ENCODE measurements at places on chromosomes 3 and 15.

DNA sequence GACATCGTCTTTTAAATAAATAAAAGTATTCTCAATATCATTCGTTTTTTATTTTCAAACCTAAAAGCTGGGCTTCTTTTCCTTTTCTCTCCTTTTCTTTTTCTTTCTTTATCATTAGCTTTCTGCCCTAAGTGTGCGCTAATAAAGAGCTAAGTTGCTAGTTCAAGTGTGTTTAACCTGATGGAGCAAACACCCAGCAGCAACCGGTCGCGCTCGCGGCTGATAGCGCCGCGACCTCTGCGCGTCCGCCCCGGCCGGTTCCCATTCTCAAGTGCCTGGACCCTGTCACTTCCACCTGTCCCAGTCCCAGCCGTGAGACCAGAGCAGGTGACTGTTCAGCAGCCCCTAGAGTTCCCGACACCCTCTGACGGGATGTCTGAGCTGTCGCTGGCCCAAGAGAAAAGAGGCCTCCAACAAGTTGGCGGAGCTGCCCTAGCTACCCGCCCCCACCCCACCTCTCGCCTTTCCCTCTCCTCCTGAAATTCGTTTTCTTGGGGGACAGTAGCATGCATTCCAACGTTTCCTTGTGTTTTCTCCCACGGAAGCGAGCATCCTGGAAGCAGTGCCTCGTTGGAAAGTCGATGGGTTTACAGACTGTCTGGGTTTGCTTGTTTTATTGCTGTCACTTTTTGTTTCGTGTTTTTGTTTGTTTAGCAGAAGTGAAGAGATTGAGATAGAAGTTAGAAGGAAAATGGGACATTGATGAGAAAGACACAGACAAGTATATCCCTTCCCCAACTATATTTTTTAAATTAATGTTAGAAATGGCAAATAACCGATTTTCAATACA, 3.1 kb upstream of the MECOM start:
- no peak for DNase-seq

GRCh38 chr3:122305818-122306621, 19.0 kb upstream of the CSTA start:
- no peak for DNase-seq

GRCh38 chr15:44147636-44148035, 47.4 kb downstream of the FRMD5 start:
- no peak for DNase-seq

- DNase-seq = no peak
Observed at GRCh38 chr15:64105113-64105704, 9.4 kb downstream of the SNX1 start.

DNA sequence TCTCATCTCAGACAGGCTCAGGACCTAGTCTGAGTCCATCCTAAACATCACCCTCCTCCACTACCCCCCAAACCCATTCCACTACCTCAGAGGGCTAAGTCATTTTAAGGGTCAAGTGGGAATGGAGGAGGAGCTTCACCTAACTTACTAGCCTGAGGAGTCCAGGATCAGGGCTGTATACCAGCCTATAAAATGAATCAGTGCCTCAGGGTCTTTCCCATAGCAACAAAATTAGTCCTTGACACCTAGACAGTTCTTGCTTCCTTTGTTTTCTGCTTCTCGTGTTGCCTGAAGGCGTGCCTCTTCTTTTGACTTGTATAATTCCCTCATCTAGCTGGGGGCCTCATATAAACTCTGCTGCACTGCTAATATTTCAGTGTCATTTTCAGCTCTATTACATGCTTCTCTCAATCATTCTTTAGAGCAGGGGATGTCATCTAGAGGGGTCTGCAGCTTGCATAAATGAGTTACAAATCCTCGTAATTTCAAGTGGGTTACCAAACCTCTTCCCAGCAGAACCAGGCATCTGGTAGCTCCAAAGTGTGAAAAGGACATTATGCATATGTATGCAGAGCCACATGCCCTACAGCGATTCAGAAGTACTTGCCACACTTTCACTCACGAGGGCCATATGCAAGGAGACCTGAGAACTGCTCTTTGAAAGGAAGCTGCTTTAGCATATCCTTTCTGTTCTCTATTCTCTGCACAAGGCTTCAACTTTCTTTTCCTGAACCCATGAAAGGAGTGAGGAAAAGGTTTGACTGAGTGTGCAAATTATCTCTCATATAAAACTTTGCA, 311.7 kb upstream of the SEMA6D start:
- no peak for DNase-seq

DNA sequence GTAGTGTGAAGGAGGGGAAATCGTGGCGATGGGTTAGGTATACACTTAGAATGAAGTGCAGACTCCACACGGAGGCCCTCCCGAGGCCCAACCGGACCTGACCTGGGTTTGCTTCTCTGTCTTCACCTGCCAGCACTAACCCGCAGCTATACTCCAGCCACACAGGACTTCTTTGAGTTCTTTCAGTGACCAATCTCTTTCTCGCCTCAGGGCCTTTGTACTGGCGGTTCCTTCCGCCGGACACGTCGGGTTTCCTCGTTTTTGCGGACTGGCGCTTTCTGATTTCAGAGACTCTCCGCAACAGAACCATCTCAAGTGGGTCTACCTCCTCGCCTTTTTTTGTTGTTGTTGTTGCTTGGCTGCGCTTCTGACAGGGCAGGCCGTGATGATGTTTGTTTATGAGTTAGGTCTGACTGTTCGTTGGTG, at the start of gene NEIL1:
Gene NEIL1 (plus strand): TSS at position 244 of the 426 bp plus-strand sequence. CDS start 1,867 bp downstream, outside the sequence.
- no peak for DNase-seq

- DNase-seq = no peak
Observed at GRCh38 chr15:41597787-41598186, 38.8 kb downstream of the TYRO3 start.

GRCh38 chr15:57565311-57565710, 26.4 kb upstream of the MYZAP start:
- no peak for DNase-seq

- DNase-seq = no peak
Observed at GRCh38 chr3:19970327-19970726, 23.4 kb downstream of the RAB5A start.

DNA sequence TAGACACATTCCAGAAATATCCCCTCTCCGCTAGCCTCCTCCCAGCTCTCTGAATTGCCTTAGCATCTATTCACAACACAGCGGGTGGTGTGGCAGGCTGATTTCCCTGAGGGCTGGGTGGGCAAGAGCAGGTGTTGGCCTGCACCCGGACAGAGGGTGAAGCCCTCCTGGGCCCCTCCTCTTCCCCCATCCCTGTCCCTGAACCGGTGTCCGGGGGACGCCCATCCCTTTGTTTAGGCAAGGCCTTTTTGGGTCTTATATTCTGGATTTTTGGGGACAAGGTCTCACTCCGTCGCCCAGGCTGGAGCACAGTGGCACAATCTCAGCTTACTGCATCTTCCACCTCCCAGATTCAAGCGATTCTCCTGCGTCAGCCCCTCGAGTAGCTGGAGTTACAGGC, 55.2 kb upstream of the KLHL25 start:
- no peak for DNase-seq

DNA sequence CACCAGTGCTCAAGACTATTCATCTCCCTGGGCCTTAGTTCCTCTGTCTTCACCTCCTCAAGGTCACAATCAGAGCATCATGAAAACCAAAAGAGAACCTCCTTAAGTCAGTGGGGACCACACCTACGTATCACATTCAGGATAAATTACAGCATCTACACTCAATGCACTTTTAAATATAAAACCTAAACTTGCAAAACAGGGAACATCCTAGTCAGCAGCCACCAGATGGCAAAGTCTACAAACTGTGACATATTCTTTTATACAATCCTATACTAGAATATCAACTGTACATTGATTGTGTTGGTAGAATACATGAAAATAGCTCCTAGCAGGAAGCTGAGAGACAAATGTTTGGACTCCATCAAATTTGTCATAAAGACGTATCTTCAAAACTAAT, 7.9 kb downstream of the KIF9 start:
- DNase-seq = no peak

DNA sequence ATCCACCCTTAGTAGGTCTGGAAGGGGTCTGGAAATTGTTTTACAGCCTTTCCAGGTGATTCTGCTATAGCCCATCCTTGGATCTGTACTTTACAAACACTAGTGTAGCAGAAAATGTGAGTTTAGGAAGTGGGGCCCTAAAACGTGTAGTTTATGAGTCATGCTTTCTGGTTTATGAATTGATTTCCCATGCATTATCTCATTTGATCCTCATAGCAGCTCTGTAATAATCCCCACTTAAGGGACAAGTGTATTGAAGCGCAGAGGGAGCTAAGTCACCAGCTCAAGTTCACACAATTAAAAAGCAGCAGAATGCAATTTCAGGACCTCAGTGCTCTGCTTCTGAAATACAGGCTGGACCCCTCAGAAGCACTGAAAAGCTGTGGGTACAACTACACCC, 22.7 kb upstream of the STARD5 start:
- no peak for DNase-seq

DNA sequence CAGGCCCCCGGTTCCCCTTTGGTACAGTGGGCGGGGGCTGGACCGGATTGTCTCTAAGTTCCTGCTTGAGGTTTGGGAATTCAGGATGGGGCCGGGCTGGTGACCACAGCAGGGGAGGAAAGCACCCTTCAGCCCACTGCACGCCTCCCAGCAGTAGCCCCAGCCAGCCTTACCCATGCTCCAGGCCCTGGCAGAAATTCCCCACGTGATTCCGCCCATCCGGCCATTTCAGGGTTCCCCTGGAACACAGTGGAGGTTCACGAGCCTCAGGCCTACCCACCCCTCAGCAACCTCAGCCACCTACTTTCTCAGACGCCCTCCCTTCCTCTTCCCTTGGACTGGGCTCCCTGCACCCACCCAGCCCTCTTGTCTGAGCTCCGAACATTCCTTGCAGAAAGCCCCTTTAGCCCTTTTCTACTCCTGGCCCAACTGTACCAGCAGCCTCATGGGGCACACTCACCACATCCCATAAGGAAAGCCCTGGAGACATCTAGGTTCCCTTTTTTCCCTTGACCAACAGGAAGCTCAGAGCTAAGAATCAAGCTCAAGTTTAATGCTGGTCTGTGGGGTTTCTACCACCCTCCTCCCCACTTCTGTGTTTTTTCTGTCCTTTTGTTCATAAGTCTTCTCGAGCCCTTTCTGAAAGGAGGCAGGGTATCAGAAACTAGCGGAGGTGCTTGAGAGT, 11.5 kb downstream of the ALS2CL start:
- no peak for DNase-seq

GRCh38 chr15:26807517-26808427, 34.9 kb upstream of the GABRB3 start:
- DNase-seq = no peak

DNA sequence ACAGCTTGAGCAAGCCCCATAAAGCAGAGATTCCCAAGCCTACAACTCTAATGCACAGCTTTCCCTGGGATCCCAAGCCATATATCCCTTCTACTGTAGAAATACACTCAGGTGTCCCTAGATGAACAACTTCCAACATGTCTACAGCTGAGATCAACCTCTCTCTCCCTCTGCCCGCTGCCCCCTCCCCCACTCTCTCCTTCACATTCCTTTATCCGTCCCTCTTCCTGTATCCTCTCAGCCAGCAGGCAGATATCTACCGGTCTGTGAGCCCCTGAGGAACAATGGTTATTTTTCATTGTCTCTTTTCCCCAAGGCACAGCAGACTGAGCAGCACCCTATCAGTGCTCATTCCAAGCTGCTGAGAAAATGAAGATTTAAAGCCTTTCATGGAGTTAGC, 138.6 kb downstream of the SUCLG2 start:
- no peak for DNase-seq

GRCh38 chr3:112908252-112908651, 61.6 kb upstream of the CD200R1L start:
- no peak for DNase-seq

DNA sequence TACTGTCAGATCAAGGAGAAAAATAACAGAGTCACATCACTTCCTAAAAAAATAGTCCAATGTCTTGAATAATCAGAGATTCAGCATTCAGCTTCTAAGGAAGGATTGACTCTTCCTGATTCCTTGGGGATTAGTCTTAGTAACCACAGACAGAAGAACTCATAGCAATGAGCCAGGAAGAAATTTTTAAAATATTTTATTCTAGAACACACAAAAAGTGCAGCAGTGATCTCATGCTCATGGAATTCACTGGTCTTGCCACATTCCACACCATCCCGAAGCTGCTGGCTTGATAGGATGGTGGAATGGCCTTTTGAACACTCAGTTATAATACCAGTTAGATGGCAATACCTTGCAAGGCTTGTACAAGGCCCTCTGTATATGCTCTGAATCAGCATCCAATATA, 43.0 kb upstream of the ABI3BP start:
- DNase-seq = no peak

- no peak for DNase-seq
Observed at GRCh38 chr3:187661267-187661666, 8.9 kb downstream of the SST start.

Measured in stimulated activated CD4-positive, alpha-beta T cell treated with anti-CD3 and anti-CD28 coated beads, Interleukin-4, amount 100 ng/mL, for 48 hours (primary cell).